ENCODE measurements at places on chromosomes 1 and 21.

- DNase-seq = no peak
Observed at GRCh38 chr1:213561870-213562269, 425.9 kb upstream of the PROX1 start.

DNA sequence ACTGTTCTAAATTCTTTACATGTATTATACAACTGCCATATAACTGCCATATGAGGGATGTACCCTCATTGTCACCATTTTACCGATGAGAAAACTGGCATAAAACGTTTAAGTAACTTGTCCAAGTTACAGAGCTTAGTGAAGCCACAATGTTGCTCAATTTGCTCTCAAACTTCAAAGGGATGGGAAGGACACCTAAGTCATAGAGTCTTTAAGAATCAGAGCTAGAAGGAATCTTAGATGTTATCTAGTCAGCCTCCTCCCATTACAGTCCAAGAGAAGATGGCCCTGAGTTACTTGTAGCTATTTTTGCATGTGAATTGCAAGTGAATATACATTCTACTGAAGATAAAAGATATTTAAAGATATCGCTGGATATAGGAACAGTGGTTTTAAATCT, 31.7 kb downstream of the SELL start:
- DNase-seq = no peak

GRCh38 chr21:38388203-38388602, 110.1 kb downstream of the ERG start:
- no peak for DNase-seq

GRCh38 chr21:25428537-25428936, 178.7 kb downstream of the MRPL39 start:
- DNase-seq = no peak

GRCh38 chr1:116581323-116581885, 10.6 kb upstream of the CD58 start:
- no peak for DNase-seq

DNA sequence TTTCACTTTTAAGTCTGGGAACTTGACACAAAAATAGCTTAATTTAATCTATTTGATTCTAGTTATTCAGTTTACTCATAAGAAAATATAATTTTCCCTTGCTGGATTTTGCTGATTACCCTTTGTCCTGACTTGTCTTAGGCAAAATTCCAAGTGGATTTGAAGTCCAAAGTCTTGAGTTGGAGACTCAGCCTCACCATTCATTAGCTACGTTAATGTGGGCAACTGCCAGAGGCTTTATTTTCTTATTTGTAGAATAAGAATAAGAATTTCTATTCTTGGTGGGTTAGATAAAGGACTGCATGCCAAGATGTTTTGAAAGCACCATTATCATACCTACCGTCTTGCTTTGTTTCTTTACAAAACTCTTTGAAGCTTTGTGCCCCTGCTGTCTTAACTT, 22.8 kb upstream of the PAPPA2 start:
- DNase-seq = no peak

- DNase-seq = no peak
Observed at GRCh38 chr1:60564916-60565750, 491.6 kb upstream of the C1orf87 start.

- DNase-seq = no peak
Observed at GRCh38 chr1:78032996-78033796, 12.6 kb upstream of the GIPC2 start.

DNA sequence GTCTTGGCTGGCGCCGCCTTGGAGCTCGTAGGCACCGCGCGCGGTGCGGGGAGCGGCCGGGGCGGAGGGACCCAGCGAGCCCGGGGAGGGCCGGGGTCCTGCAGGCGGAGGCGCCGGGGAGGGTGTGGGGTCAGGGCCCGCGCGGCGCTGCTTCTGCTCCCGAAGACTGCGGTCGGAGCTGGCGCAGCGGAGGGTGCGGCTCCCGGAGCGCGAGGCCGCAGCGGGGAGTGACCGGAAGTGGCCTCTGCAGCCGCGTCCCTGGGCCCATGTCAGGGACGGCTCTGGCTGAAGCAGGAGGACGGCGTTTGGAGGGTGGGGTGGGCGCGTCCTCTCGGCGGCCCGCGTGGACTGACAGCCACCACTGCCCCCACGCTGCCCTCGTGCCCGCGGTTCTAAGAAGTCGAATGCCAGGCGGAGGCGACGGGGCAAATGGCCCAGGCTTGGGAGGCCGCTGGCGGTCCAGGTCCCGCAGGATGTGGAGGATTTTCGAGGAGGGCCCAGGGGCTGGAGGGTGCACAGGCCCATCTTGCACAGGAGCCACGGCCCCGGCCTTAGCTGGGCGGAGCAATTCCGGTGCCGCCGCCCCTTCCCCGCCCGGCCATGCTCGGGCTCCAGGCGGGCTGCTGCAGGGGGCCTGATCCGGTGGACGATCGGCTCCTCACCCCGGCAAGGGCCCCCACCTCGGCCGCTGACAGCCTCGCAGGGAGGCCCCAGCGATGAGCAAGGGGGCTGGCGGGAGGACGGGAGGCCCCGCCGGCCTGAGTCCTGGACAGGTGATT, 7.7 kb upstream of the ZNF669 start:
- no peak for DNase-seq

DNA sequence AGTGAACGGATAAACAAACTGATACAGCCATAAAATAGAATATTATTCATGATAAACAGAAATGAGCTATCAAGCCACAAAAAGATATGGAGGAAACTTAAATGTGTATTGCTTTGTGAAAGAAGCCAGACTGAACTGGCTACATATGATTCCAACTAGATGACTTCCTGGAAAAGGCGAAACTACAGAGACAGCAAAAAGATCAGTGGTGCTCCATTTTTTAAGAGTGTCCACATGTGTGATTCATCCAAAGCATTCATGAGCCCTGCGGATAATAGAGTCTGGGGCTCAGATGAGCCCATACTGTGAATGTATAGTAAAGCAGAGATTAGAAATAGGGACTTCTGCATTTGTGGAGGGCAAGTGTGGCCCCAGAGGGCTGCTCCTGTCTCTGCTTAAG, 7.8 kb upstream of the TMEM222 start:
- DNase-seq = no peak

DNA sequence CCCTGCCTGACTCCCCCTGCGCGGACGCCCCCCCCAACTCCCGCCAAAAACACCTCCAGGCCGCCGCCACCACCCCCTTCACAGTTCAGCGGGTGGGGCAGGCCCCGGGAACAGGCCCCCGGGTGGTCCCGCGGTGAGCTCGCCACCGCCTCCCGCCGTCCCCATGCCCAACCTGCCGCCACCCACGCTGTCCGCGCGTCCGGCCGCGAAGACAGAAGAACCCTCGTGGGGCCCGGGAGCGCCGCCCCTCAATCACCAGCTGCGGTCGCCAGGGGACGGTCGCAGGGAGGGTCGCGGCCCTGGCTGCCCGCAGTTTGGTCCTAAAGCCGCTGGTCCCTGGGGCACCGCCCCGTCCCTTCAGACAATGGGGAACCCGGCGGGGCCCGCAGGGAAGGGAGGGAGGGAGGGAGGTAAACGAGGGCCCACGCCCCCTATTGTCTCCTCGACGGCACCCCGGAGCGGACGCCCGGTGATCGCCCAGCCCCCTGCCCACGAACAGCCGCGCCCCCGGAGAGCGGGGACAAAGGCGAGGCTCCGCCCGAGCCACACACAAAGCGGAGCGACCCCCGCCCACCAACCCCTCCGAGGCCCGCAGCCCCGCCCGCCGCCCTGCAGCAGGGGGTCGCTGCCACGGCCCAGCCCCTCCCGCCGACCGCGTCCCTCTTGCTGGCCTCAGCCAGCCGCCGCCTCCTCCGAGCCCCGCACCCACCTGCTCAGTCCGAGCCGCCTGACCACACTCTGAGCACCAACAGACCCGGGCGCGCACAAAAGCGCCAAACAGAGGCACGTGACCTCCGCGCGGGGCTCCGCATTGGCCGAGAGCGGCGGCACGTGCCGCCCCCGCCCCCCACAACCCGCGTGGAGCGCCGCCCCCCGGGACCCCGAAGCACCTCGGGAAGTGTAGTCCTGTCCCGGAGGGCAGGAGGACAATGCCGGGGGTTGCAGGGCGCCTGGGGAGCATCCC, at the start of gene STMN1:
TSS of gene STMN1 (minus strand) at position 740 of the 964 bp plus-strand sequence. CDS start 1,743 bp downstream, outside the sequence.
- peak; percentile 95 for DNase-seq
